Esophagus mucosa (tissue), 1 donor: ENCODE measurements at places on chromosomes 12 and 14. TPM values are rescaled to one million over a fixed set of nuclear protein-coding genes. Genes with fewer than 3 reads are reported as not detected.
A peak's percentile ranks its signal among the peaks of the same experiment; 100 is the strongest.

DNA sequence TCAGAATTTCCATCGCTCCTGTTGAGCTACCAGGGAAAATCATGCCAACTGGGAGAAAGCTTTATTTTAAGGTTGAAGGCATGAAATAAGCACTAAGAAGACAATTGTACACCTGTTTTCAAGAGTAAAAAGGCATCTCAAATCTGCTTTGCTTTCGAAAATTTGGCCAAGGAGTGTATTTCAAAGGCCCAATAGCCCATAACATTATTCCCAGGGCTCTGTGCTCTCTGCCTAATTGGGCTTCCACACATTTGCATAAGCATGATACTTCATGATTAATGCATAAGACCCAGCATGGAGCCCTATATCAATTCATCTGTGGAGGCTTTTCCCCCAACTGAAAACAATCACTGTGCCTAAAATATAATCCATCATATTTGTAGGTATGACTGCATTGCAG is 258.5 kb downstream of the NOVA1 start:
- ATAC-seq = no peak

DNA sequence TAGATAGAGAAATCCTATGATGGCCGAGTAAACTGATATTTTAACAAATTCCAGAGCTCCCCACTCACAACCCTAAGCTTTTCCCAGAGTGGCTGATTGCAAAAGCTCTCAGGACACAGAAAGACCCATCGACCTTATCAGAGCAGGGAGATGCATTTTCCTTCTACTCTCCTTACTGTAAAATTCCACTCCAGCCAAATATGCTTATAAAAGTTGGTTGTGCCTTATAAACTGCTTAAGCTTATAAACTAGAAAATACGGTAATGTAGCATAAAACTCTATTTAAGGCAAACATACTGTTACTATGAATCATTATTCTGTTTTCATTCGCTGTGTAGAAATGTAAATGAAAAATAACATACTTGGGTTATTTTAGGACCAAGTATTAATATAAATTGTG is 41.6 kb upstream of the TRHDE start:
- no peak for ATAC-seq

DNA sequence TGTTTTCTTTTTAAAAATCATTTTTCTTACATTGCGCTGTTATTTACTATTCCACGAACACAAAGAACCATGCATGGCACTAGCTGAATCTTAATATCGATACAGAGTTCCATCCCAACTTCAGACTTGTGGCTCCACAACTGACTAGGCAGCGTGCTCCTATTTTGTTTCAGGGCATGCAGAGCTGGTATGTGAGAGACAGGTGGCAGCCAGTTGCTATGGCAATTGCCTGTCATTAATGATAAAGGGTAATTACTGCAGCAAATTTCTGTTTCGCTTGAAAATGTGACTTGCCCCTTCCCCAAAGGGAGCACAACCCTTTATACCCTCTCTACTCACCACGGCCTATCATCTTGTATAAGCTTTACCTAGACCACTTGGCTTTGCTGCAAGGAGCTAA is 113.1 kb upstream of the G2E3 start:
- no peak for ATAC-seq

DNA sequence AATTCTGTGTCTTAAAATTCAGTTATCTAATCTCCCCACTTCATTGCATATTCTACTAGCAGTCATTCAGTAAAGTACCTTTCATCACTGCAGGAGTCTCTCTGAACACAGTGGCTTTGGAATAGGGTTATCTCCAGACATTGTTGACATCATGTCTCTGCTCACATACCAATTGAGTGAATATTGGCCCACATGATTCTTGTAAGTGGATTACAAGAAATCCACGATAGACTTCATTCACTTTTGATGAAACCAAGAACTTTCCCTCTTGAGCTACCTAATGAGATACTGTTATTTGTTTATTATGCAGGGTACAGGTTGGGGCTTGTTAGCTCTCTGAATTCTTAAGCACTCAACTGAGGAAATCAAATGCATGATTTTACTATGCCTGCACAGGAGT is 284.9 kb downstream of the RAD51B start:
- peak; percentile 56 for ATAC-seq

The SSPN gene
- total RNA-seq = 1.4 TPM

The OTOGL gene
- total RNA-seq = 0.04 TPM

The CLEC1B gene
- total RNA-seq = not detected
